GM10248 (cell line): ENCODE measurements at places on chromosomes 6 and 20.

- no peak for DNase-seq
These were observed 228.6 kb upstream of the PMEPA1 start for GRCh38 chr20:57938158-57939108.

DNA sequence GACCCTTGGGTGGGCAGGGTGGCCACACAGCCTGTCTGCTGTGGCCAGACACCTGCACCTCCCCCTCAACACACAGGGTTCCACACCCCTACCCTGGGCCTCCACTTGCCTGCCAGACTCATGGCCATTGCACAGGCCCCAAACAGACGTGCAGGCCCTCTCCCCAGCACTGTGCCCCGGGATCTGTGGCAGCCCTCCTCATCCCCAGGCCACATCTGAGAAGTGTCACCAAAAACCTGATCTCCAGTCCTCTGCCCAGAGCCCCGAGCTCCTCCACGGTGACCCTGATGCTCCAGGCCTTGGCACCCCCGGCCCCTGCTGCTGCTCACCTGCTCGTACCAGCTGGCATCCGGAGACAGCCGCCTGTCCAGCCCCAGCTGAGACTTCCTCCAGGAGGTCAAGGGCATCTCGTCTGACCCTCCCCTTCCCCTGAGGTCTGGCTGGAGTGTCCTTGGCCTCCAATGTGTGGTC lies 160.1 kb downstream of the DLL1 start:
- no peak for DNase-seq

DNA sequence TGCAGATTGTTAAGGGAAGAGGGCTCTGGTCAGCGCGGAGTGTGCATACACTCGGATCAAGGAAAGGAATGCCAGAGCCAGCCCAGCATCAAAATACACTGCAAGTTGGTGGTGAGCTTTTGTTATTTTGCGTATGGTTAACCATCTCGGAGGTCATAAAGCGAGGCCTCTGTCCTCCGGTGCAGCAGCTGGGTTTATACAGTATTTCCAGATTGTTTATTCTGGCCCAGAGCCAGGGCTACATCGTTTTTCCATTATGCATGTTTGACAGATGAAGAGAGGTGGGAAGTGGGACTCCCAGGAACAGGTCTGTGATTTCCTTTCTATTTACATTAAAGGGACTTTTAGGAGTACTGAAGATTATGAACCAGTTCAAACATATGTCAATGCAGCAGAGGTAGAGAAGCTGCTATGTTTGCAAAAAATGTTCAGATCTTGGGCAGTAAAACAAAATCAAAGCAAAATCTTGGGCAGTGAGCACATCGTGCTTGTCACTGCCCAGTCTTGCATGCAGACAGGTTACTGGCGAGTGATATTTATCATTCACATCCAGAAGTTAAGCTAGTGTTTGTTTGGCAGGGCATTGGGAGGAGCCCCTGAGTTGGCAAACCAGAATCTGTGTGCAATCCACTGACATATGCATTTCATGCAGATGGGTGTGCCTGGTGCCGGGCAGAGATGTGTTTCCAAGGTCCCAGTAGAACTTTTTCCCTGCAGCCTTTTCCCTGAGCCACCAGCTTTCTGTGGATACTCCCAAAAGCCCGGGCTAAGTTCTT lies 256.3 kb upstream of the TAB2 start:
- no peak for DNase-seq

GRCh38 chr20:8399947-8400346 lies 267.9 kb downstream of the PLCB1 start:
- DNase-seq: peak; percentile 34

DNA sequence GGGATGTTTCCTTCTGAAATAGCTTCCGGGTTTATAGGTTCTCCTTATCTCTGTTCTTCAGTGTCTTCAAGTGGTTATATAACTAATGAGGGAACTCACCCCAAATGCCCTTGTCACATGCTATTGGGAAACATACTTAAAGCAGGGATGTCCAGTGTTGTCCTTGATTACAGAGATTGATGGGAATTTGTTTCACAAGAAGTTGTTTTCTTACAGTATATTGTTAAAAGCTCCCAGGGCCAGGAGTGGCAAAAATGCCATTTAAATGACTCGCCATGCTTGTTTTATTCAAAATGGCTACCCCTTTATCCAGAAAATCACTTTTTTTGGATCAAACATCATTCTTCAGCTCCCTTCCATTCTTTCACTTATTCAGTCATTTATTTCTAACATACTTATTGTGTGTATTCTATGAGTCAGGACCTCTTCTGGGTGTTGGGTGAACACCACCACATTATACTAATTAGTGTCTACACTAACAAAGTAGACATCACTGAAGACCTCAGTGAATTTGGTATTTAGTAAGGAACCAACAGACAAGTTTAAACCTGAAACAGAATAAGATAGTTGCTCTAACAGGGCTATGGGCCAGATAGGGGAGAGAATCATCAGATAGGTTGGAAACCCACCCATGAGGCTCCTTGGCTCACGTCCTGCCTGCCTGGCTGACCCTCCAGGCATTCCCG lies 791.1 kb downstream of the MAFB start:
- DNase-seq: no peak

- DNase-seq: no peak
These were observed 150.8 kb upstream of the FAM83B start for GRCh38 chr6:54695815-54696214.

GRCh38 chr20:9852566-9852965 lies 13.7 kb upstream of the PAK5 start:
- DNase-seq: no peak

GRCh38 chr20:32116079-32116521 lies 6.6 kb downstream of the TM9SF4 start:
- no peak for DNase-seq

DNA sequence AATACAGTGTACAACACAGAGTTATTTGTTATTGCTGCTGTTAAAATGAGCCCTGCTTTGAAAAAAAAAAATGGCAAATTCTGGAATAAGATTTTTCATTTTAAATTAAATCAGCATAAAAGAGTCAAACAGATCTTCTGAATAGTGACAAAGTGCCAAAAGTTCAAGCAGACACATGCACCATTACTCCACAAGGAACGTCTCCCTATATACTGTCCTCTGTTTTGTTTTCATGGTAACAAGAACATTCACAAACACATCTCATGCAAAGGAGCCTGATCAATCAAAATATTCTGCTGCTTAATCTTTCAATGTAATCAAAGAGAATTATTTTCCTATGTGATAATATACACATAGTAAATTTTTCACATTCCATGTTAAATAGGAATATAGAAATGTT lies 2.7 kb downstream of the HIVEP2 start:
- DNase-seq: no peak

- no peak for DNase-seq
These were observed 85.7 kb downstream of the RFPL4B start for GRCh38 chr6:112432853-112433252.

DNA sequence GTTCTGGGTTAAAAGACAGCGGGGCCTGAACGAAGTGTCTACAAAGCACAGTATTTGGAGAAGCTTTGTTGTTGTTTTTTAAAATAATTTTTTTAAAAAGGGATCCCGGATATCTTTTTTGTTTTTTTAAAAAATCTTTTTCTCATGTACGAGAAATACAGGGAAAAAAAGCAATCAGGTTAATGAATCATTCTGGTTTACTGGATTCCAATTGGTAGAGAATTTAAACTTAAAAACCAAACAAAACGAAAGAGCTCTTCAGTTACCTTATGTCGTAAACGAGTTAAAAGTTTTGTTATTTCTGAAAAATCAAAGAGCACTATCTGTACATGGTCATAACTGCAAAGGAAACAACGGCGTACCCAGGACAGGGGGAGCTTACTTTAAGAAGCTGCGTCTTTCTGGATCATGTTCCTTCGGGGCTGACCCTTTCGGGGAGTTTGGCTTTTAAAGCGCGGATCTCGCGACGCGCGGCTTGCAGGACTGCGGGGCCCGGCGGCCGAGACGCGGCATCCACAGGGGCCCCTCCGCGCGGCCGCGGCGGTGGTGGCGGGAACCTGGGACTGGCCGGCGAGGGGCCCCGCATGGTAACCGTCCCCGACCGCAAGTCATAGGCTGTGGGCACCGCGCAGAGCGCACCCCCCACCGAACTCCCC lies 927 bp downstream of the IL20RA start:
- peak; percentile 43 for DNase-seq

- no peak for DNase-seq
These were observed 38.7 kb upstream of the AFDN start for GRCh38 chr6:167787896-167788562.
